ENCODE measurements at places on chromosomes 4 and X. TPM values are rescaled to one million over a fixed set of nuclear protein-coding genes. Genes with fewer than 3 reads are reported as not detected.

Gene ITM2A
- 85.7 TPM for polyA plus RNA-seq

Gene ASMT
- 0.14 TPM for polyA plus RNA-seq

DNA sequence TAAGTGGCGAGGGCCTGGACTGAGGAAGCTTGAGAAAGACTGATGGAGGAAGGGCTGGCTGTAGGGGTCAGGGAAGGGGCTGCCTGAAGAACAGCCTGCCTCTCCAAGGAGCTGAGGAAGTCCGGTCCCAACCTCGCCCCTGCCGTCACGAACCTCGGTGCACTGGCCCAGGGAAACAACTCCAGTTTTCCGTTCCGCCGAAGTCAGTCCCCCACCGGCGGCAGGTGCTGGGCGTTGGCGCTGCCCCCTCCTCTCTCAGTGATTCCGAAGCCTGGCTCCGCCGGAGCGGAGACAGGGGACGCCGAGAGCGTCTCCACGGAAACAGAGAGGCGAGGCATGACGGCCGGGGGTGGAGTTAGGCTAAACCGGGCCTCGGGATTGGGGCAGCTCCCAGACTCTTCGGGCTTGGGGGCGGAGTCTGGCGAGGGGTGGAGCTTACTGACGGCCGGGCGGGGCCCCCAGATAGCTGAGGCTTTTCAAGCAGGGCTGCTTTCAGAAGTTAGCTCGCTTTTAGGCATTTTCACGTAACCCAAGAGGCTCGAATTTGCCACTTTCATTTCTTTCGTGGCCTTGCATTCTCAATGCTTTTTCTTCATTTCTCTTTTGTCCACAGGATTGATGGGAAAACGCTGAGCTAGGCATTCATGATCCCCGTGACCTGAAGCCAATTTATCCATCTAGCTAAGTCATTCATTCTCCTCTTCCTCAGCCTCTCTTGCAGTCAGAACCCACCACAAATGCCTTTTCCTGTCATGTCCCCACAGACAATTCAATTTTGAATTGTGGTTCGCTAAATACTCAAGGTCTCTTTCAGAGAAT is at the start of gene TTC29:
TTC29 (minus strand) TSS at position 309 of the 819 bp plus-strand sequence. CDS start 5,969 bp downstream, outside the sequence.
- DNase-seq: peak; percentile 91

GRCh38 chrX:49069038-49069437 is 4.8 kb downstream of the PRAF2 start:
- DNase-seq: no peak

- DNase-seq: no peak
Measured at GRCh38 chr4:18285357-18285756, 263.8 kb upstream of the LCORL start.

GRCh38 chr4:185304944-185305690 is 90.6 kb downstream of the LRP2BP start:
- DNase-seq: no peak

DNA sequence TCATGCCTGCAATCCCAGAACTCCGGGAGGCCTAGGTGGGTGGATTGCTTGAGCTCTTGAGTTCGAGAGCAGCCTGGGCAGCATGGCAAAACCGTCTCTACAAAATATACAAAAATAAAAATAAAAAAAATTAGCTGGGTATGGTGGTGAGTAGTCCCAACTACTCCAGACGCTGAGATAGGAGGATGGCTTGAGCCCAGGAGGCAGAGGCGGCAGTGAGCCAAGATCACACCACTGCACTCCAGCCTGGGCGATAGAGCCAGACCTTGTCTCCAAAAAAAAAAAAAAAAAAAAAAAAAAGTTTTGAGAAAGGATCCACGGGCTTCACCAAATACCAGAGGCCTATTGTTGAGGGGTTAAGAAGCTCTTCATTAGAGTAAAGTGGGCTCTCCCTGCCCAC is 8.0 kb downstream of the SUPT20HL2 start:
- no peak for DNase-seq

DNA sequence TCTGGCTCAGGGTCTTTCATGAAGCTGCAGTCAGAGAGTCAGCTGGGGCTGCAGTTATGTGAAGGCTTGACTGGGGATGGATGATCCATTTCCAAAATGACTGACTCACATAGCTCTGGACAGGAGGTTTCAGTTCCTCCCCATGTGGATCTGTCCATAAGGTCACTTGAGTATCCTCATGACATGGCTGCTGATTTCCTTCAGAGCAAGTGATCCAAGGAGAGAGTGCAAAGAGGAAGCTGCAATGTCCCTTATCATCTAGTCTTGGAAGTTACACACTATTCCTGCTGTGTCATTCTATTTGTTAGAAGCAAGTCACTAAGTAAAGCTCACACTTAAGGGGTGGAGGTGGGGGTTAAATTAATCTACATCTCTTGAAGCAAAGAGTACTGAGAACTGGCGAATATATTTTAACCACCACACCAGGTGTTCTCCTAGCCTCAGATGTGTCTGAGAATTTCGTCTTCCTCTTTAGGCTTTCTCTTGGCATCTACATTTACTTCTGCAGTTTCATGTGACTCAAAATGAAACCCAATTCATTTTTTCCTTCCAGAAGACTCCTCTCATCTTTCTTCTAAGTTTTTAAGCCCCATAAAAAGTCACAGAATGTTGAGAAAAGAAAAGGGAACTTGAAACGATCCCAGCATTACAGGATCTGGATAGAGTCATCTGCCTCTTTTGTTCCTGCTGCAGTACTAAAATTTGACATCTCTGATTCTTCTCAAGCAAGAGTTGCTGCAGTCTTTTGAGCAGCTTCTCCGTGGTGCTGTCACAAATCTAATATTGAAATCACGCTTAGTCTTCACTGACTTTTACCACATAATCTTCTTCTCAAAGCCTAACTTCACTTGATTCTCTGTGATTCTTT is 3.8 kb upstream of the GRPR start:
- no peak for DNase-seq

GRCh38 chr4:172709376-172709775 is 459.2 kb upstream of the GALNT7 start:
- DNase-seq: no peak

Measured in renal cortex interstitium (tissue), 15 donors.